Stimulated activated CD8-positive, alpha-beta memory T cell treated with anti-CD3 and anti-CD28 coated beads, Interleukin-4, amount 100 ng/mL, for 24 hours (primary cell): ENCODE measurements at places on chromosomes 2 and 18.

- DNase-seq, result no peak
Observed at GRCh38 chr2:176725873-176726645, 456.8 kb downstream of the MTX2 start.

DNA sequence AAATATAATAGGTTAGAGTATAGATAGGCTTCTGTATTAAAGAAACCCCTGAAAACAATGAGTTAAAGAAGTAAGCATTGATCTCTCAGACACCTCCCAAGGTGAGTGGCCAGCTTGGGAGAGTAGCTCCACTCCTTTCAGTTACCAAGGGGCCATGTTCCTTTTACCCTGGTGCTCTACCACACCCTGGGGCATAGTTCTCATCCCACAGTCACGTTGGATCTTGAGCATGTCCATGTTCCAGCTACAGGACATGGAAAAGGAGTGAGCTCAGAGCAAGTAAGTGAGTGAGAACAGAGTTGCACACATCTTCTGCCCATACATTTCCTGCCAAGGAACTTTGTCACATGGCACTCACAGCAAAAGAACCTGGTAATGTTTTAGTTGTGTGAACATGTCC is 325.9 kb upstream of the SLC39A10 start:
- no peak for DNase-seq

- no peak for DNase-seq
Observed at GRCh38 chr2:98515250-98515991, 70.8 kb downstream of the INPP4A start.

DNA sequence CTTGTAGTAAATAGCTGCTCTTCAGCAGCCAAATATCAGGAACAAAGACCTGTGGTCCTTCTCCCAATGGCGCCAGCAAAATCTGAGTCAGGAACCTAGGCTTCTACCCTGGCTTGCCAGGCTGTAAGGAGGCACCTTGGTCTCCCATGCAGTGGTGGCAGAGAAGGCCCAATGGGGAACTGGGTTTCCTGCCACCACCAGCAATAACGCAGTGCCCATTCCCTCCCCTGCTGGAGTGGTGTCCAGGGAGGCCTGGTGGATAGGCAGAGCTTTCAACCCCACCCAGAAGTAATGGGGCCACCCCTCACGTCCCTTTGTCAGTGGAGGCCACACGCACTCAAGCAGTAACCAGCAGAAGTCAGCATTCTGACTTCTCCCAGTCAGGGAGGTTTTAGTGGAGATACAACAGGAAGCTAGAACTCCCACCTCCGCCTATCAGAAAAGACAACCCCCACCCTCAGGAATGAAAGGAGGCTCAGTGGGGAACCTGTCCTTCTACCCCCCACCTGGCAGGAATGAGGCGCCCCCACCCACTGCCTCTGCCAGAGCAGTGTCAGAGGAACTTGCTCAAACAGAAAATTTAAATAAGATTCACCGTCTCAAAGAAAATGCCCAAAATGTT is 132.4 kb downstream of the COPS8 start:
- DNase-seq, result no peak

DNA sequence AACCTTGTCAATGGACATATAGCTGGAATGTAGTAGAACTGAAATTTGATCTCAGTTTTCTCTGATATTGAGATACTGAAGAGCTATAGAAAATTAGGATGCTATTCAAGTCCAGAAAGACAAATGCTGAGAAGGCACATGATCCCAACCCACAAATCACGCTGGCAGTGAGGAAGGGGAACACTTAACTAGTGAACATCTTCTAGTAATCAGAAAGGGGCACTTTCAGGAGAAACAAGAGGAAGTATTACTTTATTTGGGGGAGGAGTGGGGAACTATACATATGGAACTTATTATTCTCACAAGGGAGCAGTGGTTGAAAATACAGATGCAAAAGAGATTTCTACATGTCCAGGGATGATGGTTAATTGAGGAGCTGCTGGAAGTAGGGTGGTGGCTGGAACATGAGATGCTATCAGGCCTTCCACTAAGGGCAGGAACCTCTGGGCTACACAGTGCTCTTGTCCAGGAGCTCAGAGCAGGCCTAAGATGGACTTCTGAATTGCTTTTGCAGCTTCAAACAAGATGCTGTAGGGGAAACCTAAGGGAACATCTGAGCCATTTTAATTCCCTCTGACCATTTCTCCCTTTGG is 79.3 kb downstream of the TGFA start:
- DNase-seq, result no peak

DNA sequence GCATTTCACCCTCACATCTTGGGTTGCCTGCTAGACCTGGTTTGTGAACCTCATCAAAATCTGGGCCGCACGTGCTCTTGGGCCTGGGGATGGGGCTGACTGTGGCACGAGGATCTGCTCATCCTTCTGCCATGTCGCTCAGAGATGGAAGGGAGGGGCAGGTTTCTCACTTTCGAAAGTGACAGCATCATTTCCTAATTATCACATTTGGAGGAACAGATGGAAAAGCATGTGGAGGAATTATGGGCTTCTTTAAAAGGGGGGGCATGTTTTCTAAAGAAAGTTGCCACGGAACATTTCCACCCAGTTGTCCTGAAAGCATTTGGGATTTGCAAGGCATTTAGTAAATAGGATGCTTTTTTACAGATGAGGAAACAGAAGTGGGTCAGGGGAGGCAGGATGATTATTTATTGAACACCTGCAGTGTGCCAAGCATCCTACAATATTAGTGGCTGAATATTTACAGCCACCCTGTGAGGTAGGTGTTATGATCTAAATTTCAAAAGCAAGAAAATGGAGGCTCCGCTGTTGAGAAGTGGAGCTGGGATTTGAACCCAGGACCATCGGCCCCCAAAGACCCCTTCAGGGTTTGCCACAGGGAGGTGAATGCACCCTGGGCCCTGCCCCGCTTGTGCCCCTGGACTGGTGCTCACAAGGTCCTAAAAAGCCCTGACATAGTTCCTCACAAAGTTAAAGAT is 104.2 kb upstream of the MYCN start:
- no peak for DNase-seq

GRCh38 chr2:68384485-68385107 is 19.5 kb downstream of the PLEK start:
- DNase-seq, result no peak

DNA sequence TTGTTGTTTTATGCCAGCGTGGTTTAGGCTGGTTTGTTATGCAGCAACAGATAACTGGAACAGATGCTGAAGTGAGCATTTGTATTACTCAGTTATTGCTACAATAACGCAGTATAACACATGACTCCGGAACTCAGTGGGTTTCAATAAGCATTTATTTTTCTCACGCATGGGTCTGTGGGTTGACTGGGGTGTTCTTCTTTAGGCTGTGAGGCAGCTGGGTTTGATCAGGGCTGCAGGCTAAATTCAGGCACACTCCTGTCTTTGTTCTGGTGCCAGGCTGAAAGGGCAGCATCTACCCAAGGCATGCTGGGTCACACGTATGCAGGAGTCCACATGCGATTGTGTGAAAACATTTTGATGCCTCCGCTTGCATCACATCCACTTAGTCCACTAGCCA is 3.8 kb upstream of the SLC1A4 start:
- no peak for DNase-seq

DNA sequence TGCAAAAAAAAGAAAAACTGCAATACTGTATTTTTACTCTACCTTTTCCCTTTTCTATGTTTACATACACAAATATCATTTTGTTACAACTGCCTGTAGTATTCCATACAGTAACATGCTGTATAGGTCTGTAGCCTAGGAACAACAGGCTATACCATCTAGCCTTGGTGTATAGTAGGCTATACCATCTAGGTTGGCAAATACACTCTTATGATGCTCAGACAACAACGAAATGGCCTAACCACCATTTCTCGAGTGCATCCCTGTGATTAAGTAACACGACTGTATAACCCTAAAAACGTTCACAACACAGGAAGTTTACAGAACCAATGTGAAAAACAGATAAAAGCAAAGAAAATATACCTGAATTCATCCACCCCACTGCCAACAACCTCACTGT is 64.0 kb downstream of the MEMO1 start:
- no peak for DNase-seq

- DNase-seq, result no peak
Observed at GRCh38 chr2:71922499-71923142, 225.0 kb downstream of the CYP26B1 start.

DNA sequence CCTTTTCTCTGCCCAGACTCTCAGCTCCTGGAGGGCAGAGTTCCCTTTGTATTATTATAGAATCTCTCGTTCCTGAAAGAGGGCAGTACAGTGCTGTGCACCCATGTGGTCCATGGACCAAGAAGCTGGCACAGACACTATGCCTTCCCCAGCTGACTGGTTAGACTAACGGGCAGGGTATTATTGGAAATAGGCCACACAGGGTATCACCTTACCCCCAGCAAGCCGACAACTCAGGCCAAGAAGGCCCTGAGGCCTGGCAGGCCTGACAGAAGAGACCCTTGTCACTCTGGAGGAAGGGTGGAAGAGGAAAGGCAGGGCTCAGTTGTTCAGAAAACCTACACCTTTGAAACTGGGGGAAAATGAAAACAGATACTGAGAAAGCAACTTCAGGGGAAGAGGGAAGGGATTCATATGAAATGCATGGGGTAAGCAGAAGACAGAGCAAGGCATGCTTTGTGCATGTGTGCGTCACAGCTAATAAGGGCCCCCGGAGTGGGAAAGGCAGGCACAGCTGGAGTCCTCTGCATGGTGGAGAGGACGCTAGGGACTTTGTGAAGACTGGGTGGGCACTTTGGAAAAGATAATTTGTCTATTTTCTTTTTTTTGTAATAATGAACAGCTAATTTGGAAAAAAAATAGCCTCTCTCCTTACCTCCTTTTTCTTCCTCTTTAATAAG is 476.8 kb upstream of the CELF4 start:
- DNase-seq, result no peak

GRCh38 chr18:36719630-36720029 is 109.2 kb downstream of the TPGS2 start:
- DNase-seq, result no peak

GRCh38 chr2:240965296-240965904 is 33.0 kb upstream of the SNED1 start:
- DNase-seq, result no peak

DNA sequence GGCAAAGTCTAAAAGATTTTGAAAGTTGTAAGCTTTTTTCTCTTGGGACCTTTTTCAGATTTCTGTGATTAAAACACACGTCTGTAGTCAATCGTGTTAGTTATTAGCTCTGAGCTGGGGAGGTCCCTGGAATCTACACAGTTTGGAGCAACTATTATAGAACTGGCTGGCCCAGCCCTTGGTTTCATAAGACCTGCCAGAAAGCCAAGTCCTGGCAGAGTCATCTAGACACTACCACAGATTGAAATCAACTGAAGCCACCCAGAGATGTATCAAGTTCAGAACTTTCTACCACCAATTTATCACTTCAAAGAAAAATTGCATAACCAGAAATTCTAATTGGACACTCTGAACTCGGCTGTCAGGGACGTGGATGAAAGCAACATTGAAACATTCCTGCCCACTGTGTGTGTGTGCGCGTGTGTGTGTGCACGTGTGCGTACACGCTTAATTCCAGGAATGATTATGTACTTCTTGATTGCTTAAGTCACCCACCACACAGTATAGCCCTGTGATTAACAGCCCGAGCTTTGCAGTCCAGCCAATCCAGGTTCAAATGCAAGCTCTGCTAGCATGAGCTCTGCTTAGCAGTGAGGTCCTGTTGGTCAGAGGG is 126.3 kb downstream of the TPGS2 start:
- DNase-seq, result no peak

- DNase-seq, result no peak
Observed at GRCh38 chr18:74494514-74494913, 1.6 kb upstream of the CNDP2 start.

- DNase-seq, result no peak
Observed at GRCh38 chr2:19649785-19650380, 251.9 kb downstream of the TTC32 start.

DNA sequence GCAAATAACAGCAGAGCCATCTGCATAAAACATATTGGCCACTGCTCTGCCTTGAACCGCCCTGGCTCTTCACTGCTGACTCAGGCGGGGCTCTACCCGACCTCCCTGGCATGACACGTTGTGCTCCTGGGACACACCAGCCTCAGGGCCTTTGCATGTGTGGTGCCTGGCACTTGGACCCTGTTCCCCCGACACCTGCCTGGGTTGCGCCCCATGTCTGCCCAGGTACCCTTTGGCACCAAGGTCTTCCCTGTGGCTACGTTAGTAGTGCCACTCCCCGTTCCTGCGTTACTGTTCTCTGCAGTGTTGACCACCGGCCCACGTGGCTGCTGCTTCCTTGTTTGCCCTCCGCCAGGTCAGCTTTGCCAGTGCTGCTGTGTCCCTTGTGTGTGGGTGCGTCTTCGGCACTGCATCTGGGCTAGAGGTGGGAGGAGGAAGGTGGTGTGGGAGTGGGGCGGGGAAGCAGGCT is 20.3 kb downstream of the ATG4B start:
- no peak for DNase-seq

DNA sequence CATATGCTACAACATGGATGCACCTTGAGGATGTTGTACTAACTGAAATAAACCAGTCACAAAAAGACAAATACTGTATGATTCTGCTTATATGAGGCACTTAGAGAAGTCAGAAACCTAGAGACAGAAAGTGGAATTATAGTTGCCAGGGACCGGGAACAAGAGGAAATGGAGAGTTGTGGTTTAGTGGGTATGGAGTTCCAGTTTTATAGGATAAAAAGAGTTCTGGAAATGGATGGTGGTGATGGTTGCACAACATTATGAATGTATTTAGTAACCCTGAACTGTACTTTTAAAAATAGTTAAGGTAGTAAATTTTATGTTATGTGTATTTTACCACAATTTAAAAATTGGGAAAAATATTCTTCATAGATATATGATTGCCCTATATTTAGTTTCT is 97.7 kb downstream of the DPP4 start:
- DNase-seq, result no peak

DNA sequence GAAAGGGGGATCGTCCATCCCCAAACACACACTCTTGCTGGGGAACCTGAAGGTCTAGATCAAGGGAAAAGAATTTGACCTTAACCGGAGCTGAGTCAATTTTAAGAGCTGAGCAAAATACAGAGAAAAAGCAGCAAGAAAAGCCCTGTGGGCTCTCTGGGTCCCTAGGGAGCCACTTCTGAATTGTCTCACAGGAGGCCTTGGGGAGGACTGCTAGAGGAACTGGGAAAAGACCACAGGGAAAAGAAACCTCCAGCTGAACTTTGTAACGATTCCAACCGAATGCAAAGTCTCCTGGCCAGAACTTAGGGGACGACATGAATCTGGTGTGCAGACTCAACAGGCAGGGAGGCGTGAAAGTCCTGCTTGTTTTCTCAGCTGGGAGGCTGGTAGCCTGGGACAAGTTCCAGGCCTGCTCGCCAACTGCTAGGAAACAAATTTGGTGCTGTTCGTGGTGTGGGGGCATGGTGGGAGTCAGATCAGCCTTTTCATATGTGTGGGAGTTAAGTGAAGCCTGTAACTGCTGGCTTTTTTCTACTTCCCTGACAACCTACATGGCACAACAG is 644.6 kb upstream of the CNTNAP5 start:
- DNase-seq, result no peak
